Activated CD4-positive, alpha-beta memory T cell treated with anti-CD3 and anti-CD28 coated beads for 36 hours (primary cell): ENCODE measurements at places on chromosomes 6 and 20. TPM values are rescaled to one million over a fixed set of nuclear protein-coding genes. Genes with fewer than 3 reads are reported as not detected.

- no peak for DNase-seq
Observed at GRCh38 chr6:125379174-125379573, 77.4 kb upstream of the HDDC2 start.

- DNase-seq: no peak
Observed at GRCh38 chr20:20447196-20447595, 79.3 kb downstream of the INSM1 start.

- DNase-seq: no peak
Observed at GRCh38 chr20:50543326-50543725, 33.1 kb downstream of the PTPN1 start.

GRCh38 chr6:168091381-168092264, 12.6 kb upstream of the FRMD1 start:
- DNase-seq: no peak

ADTRP gene
- total RNA-seq: 26.1 TPM

GRCh38 chr6:83600459-83600858, 88.1 kb downstream of the PRSS35 start:
- no peak for DNase-seq

FOXC1 gene
- 0.05 TPM for total RNA-seq

ANGPT4 gene
- not detected for total RNA-seq

TMEM244 gene
- total RNA-seq: not detected

WFDC12 gene
- total RNA-seq: not detected
